ENCODE measurements at places on chromosomes 7 and 10. TPM values are rescaled to one million over a fixed set of nuclear protein-coding genes. Genes with fewer than 3 reads are reported as not detected.

AFAP1L2 gene
- total RNA-seq, result 80.5 TPM

CASTOR2 gene
- total RNA-seq, result 8.2 TPM

TET1 gene
- 1.3 TPM for total RNA-seq

GJC3 gene
- not detected for total RNA-seq

GFRA1 gene
- total RNA-seq, result under 0.01 TPM

SPDYE6 gene
- total RNA-seq, result not detected

THSD7A gene
- total RNA-seq, result under 0.01 TPM

ZNF680 gene
- 11.4 TPM for total RNA-seq

LIMK1 gene
- total RNA-seq, result 48.9 TPM

PTF1A gene
- 0.79 TPM for total RNA-seq

ANLN gene
- 271 TPM for total RNA-seq

PTPRN2 gene
- under 0.01 TPM for total RNA-seq

ATG9B gene
- total RNA-seq, result 20.0 TPM

SNCG gene
- 1.3 TPM for total RNA-seq

TMEM213 gene
- not detected for total RNA-seq

NXPH1 gene
- not detected for total RNA-seq

HOXA9 gene
- not detected for total RNA-seq

ALOX5 gene
- not detected for total RNA-seq

IKZF5 gene
- 4.3 TPM for total RNA-seq

CD36 gene
- total RNA-seq, result 0.39 TPM

HOGA1 gene
- 0.98 TPM for total RNA-seq

H2BK1 gene
- total RNA-seq, result not detected

RET gene
- 0.11 TPM for total RNA-seq

CLRN3 gene
- total RNA-seq, result not detected

FAM25A gene
- not detected for total RNA-seq

OPALIN gene
- total RNA-seq, result not detected

IFIT1 gene
- total RNA-seq, result 1.5 TPM
